ENCODE measurements at places on chromosomes 6 and 20.

DNA sequence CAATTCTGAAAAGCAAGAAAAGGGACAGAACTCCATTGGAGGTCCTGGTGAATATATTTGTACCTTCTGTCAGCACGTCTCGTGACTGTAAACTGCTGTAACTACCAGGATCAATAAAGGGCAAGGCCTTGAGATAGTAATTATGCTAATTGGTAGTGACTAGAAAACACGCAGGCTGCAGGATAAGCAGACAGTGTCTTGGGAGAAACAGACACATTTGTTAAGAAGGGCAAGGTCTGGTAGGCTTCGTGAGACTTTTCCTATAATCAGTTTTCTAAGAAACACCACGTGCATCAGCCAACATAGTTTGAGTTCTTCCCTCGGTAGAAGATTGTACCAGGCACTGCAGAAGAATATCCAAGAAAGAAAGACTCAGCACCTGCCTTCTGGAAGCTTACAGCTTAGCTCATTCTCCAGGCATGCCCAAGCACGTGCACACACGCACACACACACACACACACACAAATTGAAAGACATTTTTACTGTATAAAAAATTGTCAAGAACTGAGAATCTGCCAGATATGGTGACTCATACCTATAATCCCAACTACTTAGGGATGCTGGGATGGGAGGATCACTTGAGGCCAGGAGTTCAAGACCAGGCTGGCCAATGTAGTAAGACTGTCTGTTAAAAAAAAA lies 167.0 kb upstream of the SASH1 start:
- no peak for DNase-seq

- no peak for DNase-seq
These were observed 175.3 kb upstream of the RIN2 start for GRCh38 chr20:19582782-19583181.

GRCh38 chr6:20808924-20809323 lies 274.7 kb downstream of the CDKAL1 start:
- no peak for DNase-seq

DNA sequence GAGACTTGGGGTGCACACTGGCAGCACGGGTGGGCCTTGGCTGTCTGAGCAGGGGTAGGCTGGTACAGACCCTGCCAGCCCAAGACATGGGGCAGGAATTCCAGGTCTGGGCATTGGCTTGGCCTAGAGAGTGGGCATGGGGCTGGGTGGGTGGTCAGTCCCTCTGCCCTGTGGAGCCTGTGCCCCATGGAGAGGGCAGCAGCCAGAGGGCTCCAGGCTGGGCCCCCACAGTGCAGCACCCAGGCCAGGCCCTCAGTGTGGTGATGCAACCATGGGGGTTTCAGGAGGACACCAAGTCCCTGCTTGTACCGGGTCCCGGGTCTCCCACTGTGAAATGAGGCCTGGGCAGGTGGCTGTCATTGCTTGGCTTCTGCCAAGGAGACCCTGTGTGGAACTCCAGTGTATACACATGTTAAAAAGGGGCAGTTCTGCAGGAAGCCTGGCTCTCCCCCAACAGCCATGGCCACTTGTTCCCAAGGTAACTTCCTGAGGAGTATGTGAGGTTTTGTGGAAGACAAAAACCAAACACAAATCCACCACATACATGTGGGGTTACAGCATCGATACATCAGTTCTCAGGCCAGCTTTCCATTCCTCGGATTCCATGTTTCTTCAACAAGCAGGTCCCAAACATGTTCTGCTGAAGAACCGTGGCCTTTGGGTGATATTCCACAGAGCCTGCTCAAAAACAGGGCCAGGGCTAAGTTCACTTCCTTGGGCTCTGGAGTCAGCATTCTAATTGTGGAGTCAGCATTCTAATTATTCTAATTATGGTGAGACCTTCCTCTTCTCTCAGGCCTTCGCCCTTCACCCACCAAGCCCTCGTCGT lies 77.3 kb downstream of the DACT2 start:
- no peak for DNase-seq

- no peak for DNase-seq
These were observed 44.5 kb upstream of the IL20RA start for GRCh38 chr6:137089305-137089704.

DNA sequence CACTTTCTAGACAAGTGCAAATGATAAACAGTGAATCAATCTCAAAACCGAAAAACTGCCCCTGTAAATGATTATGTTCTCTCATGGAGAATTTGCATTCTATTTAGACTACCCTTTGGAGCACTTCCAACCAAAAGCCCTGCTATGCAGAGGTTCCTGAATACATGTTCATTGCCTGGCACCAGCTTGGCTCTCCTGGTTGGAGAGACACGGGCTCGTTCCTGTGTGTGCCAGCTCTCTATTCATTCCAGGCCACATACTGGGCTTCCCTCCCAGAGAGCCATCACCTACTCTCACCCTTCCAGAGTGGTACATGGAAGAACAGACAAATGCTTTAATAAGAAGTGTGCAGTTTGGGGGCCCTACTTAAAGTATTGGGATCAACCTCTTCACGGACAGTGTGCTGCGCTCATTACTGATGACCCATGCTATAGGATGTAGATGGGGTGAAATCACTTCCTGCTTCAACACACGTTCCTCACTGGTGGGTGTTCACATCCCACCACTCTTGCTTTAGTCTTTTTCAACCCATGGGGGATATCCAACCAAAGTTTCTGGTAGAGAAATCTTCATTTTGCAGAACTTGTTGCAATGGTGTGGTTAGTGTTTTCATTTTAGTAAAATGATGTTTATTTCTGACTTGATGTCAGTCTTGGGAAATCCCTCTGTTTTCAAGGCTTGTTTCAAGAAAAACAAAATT lies 38.5 kb upstream of the NAA20 start:
- DNase-seq, result no peak

GRCh38 chr20:58402305-58402704 lies 13.3 kb downstream of the VAPB start:
- no peak for DNase-seq

- no peak for DNase-seq
These were observed 156.4 kb downstream of the OR2B2 start for GRCh38 chr6:27755768-27756167.

- DNase-seq, result no peak
These were observed 50.5 kb upstream of the DTNBP1 start for GRCh38 chr6:15713325-15713724.

DNA sequence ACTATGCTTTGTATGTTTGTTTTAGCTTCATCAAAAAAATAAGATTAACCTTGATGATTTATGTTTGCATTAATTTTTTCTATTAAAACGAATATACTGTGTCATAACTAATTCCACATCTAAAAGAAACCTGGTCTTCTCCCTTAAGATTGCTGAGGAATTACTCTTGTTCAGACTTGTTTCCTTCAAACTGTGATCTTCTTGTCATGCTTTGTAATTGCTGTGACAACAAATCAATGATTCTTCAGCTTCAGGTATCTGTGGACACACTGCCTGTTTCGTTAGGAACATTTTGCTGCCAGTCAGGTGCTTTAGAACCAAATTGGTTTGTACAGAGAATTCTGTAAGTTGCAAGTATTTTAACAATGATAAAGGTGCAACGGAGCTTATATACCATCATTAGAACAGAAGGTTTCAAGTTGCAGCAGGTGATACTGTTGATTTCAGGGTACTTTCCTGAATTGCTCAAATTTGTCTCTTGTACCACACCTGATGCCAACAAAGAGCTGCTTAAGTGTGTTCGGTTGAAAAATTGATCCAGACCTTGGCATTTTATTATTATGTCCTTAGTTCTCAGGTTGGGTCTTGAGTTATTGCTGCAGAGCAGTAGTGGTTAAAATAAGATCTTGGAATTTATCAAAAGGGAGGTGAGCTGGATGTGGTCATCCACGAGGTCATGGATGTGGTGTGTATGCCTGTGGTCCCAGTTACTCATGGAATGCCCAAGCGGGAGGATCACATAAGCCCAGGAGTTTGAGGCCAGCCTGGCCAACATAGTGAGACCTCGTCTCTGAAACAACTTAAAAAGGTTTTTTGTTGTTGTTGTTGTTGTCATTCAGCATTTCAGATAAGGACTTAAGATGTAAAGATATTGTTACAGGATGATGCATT lies 19.5 kb downstream of the SYTL3 start:
- no peak for DNase-seq

DNA sequence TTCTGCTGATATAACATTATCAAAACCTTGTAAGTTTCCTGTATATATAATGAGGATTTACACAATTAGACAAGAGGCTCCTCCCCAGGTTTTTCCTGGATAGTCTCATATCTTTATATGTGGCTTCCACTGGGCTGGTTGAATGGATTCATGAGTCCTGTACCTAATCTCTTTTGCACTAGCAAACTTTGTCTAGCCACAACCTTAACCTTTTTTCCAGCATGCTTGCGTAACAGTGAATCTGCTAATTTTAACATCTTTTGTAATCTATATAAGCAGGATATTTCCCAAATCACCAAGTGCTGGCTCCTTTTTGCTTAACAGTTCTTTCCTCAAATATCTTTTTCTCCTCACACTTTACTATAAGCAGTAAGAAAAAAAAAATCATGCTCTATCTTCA lies 153.6 kb downstream of the COL21A1 start:
- DNase-seq, result no peak

GRCh38 chr6:143958839-143959399 lies 49.1 kb downstream of the PLAGL1 start:
- no peak for DNase-seq
